ENCODE measurements at places on chromosomes 16 and 17.

DNA sequence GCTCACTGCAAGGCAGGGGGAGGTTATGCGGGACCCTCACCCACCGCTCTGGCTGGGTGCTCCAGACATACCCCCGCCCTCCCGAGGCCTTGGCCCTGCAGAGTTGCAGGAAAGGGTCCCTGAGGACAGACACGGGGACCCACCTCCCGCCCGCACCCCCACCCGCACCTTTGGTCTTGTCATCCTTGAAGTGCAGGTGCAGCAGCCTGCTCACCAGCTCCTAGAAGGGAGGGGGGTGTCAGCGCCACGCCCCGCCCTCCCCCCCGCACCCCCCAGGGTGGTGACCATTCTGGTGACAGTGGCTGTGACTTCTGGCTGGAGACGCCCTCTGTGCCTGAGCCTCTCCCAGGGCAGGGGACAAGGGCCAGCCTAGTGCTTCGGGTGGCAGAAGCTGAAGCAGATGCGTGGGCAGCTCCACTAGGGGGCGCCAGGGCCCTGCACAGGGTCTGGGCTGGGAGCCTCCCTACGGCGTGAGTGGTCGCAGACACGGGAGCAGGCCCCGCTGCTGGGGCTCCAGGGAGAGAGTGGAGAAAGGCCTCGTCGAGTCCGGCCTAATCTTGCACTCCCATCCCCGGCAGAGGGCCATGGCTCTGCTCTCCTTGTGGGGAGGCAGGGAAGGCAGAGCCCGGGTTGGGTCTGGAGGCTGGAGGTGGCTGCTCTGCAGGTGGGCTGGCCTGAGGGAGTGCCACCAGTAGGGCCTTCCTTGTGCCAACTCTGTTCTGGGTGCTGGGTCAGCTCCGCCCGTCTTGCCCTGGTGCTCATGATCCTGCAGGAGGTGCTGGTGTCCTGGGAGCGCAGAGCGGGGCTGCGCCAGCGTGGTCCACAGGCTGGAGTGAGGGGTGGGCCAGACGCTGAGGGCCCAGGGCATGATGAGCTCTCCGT lies 2.7 kb downstream of the CENPX start:
- DNase-seq, result peak; percentile 82

DNA sequence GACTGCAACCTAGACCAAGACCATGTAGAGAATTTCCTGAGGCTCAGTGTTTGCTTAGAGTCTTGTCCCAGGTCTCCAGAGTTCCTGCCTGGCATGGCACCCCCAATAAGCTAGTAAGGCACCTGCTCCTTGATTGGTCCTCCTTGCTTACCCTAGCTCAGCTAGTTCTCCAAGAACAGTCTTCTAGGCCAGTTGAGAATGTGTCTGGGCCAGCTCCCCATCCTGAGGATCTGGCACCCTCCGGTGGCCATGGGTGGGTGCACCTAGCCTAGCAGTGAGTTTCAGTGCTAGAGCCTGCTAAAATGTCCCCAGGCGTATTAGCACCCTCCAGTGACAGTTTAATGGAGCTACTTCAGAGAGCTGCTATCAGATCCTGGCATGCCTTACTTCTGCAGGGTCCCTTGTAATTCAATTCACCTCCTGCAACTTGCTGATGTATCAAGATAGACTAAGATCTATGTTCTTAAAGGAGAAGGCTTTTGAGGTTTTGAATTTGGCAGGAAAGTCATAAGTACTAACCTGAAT lies 44.4 kb upstream of the MED13 start:
- DNase-seq, result peak; percentile 70

DNA sequence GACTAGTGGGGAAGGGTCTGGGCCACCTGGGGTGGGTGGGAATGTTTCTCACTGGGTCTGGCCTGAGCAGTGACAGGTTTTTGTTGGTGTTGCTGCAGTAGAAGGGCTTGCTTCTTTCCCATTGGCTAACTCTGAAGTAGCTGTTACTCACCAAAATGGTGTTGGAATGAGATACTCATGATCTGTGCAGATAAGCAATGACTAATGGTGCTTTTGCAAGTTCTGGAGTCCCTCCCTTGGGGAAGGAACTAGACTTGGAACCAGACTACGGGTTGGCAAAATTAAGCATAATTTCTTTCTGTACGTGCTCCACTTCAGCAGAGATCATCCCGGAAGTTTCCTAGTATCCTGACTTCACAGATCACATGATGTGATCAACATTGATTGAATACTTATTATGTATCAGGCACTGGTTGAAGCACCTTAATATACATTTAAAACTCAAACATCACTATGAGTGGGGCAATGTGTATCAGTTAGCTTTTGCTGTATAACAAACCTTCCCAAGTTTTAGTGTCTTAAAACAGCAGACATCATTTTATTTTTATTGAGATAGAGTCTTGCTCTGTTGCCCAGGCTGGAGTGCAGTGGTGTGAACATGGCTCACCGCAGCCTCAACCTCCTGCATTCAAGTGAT lies 30.1 kb downstream of the CHP2 start:
- DNase-seq, result no peak

DNA sequence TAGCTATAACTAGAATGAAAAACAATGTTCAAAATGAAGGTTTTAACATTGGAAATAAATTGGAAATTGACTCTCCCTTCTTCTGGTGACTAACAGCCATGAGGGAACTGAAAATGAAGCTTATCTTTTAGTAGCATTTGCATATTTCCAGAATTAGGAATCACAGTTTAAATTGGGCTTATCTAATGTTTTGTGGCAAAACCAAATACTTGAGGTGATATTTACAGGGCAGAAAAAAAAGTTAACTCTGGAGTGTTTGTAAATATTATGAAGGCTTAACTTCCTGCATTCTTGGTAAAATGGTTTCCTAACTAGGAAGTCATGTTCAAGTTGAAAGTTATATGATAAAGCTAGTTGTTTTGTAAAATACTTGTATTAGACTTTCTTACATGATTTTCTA lies 96.4 kb upstream of the SOX9 start:
- no peak for DNase-seq

GRCh38 chr17:29068818-29069217 lies 25.9 kb downstream of the PIPOX start:
- DNase-seq, result no peak

GRCh38 chr17:40374821-40375498 lies 10.4 kb upstream of the GJD3 start:
- no peak for DNase-seq

DNA sequence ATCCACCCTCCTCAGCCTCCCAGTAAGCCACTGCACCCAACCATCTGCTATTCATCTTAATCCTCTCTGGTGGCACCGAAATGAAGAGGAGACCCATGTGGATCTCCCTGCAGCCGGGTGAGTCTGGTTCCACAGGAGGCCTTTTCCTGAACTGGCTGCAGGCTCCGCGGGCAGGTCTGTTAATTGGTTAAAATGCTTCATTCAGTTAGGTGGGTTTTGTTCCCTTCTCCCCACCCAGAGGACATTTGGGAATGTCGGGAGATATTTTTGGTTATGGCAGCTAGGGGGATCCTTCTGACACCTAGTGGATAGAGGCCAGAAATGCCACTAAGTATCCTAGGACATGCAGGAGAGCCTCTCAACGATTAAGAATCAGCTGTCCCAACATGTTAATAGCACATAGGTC lies 16.7 kb downstream of the C16orf54 start:
- no peak for DNase-seq

DNA sequence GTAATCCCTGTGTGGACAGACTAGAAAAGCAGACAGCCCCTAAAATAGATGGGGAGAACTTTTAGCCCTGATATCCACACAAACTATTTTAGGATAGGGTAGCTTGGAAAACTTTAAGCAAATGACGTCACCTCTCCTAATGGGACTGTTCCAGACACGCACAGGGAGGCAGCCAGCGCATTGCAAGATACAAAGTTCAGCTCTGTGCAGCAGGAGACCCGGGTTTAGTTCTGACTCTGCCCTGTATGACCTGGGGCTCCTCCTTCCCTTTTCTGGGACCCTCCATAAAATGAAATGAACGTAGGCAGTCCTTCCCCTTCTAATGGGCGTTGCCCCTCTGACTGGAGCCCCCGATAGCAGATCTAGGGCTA lies 6.3 kb downstream of the ZNF689 start:
- DNase-seq, result no peak

- peak; percentile 24 for DNase-seq
These were observed 441 bp downstream of the VASN start for GRCh38 chr16:4372001-4372577.

DNA sequence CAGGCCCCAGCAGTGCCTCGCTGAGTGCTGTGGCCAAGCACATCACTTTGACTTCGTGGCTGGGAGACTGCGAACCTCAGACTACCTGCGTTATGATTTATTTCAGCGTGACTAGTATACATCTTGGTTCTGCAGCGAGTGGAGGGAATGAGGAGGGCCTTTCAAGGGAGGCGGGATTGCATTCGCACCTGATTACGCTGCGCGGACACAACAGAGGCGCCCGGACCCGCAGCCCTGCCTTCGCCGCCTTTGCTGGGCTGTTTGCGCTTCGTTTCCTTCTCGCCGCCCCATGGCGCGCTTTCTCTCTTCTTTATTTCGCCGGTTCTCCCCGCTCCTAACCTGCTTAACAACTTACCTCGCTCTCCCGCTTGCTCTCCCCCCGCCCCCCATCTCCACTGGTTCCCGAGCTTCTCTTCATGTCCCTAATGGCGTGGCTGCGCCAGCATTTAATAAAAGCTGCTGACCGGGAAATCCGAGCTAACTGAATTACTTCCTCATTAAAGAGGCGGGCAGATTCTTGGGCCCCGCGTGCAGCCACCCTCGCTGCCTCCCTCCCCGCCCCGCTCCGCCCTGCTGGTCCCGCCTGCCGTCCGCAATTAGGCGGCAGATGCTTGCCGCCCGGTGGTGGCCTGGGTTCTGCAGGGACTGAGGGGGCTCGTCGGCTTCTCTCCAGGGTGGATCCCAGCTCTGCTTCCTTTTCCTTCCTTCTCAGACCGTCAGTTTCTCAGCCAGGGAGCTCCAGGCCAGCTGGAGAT lies 257.6 kb upstream of the SDK2 start:
- peak; percentile 31 for DNase-seq

DNA sequence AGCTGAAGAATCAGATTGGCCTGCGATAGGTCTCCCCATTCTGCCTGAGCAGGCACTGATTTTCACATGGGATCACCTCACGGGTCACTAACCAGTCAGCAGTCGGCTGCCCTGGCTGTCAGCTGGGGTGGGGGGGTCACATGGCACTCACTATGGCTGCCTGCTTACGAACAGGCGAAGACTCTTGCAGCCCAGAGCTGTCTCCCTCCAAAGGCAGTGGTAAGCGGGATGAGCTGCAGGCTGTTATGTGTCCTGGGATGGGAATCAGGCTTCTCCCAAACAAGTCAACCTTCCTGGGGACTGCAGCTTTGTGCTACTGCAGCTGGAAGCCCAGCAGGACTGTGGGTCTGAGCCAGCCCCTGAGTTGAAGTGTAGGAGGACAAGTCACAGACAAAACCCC lies 29.0 kb upstream of the ADORA2B start:
- no peak for DNase-seq

GRCh38 chr16:87854907-87855683 lies 14.2 kb downstream of the SLC7A5 start:
- no peak for DNase-seq

GRCh38 chr17:15957206-15957605 lies 12.3 kb downstream of the ADORA2B start:
- peak; percentile 38 for DNase-seq

DNA sequence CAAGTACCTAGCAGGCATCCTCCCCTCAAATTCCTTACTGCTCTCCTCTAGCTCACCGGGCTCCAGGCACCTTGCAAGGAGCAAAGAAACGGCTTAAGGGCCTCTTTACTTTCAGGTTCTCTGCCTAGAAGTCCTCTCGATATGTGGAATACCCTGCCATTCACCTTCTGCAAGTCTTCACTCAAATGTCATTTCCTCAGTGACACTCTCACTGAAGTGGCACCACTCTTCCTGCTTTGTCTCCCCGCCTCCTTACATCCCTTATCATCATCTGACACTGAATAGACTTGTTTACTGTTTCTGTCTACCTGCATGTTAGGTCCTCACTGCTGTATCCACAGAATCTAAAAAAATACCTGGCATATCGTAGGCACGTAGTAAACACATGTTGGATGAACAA lies 947 bp downstream of the SLC7A6OS start:
- no peak for DNase-seq

- DNase-seq, result no peak
These were observed 267.0 kb upstream of the MAF start for GRCh38 chr16:79867425-79867997.

DNA sequence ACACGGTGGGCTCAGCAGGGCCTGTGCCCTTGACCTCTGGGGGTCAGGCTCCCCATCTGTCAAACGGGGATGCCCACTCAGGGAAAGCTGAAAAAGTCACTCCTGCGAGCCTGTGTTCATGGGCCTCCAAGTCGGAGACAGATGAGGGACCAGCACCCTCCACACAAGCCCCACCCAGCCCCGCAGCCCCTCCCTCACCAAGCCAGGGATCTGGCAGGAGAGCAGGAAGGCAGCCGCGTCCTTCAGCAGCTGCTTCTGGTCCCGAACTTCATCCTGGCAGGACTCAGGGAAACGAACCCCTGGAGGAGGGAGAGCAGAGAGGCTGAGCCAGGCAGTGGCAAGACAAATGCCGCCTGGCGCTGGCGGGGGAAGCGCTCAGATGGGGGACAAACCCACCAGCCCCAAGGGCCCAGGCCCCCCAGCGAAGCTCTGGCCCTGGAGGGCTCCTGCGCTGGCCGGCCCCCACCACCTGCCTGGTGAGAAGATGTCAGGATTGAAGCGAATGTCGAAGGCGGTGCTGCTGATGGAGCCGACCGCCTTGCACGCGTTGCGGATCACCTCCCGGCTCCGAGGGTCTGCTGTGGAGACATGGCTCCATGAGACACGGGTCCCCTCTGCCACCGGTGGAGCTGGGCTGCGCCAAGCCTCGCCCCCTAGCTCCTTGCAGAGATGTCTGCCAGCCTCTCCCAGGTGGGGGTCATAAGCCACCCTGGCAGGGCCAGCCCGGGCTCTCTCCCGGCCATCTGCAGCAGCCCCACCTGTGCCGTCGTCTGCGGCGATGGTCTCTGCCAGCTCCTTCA lies 15.4 kb downstream of the CLUH start:
- DNase-seq, result no peak

GRCh38 chr17:61411261-61412142 lies 11.9 kb downstream of the TBX2 start:
- no peak for DNase-seq

DNA sequence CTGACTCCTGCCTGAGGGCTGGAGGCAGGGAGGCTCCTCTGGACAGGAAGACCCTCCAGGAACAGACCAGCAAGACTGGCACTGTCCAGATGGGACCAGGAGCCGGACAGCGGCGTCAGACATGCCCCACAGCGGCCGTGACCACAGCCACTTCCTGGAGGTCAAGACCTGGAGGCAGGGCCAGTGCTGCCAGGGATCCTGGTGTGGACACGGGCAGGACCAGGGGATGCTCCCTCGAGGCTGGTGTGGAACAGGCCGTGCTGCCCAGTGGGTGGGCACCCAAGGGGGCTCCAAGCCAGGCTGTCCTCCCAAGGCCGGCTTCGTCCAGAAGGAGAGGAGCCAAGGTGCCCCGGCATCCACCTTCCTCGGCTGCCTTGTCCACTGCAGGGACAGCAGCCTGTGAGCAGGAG lies 4.5 kb upstream of the CCDC57 start:
- DNase-seq, result no peak
